KBM-7 (cell line): ENCODE measurements at places on chromosomes 3 and 15.

- DNase-seq, result no peak
Measured at GRCh38 chr3:71339049-71339448, 244.5 kb downstream of the FOXP1 start.

DNA sequence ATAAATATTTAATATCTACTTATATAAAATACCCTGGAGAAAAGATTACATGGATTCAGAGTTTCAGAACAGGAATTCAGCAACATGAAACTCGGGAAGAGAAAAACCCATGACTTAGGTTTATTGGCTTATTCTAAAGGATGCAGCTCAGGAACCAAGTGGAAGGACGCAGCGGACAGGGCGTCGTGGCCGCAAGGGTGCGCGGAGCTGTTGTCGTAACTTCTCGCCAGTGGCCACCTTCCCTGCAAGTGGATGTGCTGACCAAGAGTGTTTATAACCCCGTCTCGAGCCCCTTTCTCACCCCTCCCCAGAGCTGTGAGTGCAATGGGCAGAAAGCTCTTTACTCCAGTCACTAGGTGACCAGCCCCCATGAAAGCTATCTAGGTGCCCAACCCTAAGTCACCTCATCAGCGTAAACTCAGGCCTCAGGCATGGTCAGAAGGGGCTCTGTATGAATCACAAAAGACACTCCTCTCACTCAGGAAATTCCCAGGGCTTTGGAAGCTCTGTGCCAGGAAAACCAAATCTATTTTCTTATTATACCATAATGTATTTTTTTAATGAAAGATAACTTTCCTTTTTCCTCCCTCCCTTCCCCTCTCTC, 77.3 kb downstream of the CHRNA7 start:
- DNase-seq, result no peak

DNA sequence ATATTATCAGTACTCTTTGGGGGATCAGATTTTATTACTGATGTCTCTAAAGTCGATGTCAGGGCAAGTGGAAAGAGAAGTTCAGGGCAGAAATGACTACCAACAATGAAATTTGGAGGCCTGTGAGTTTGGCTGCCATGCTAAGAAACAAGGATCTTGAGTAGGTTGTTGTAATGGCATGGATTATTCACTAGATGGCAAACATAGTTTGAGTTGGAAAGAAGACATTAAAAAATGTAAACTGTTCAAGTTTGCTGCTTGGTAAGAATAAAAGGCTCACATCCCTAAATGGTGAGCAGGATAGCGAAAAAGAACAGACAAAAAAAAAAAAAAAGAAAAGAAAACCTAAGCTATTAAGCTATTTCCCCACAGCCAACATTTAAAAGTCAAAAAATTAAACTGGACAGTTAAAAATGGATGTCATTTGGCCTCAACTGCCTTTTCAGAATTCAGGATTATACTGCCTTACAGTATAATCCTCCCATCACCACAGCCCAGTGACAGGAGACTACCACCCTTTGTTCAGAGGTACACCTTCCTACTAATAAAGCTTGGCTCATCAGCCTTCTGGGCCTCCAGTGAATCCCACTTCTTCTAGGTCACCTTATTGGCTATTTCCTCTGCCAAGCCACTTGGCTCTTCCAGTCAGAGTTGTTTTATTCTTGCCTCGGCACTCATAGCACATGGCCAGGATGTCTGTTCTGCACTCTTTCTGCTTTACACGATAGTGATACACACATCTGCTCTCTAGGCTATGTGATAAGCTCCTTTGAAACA, 163.7 kb downstream of the PLD1 start:
- DNase-seq, result peak; percentile 62

GRCh38 chr15:41407341-41407740, 5.0 kb upstream of the NDUFAF1 start:
- DNase-seq, result no peak

DNA sequence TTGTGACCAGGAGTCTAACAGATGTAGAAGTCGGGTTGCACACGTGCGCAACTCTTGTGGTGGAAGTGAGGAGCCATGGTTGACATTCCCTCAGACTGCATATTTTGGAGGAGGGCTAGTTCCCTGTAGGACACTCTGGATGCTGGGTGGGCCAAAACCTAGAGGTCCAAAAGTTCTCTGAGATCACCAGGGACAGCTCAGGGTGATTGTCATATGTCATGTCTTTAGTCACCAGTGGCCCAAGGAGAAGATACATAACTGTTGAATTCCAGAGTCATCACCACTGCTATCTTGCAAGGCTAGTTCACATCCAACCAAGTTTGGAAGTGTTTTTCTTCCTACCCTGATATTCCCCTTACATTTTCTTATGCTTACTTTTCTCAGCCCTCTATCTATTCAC, 95.2 kb upstream of the C3orf80 start:
- no peak for DNase-seq

DNA sequence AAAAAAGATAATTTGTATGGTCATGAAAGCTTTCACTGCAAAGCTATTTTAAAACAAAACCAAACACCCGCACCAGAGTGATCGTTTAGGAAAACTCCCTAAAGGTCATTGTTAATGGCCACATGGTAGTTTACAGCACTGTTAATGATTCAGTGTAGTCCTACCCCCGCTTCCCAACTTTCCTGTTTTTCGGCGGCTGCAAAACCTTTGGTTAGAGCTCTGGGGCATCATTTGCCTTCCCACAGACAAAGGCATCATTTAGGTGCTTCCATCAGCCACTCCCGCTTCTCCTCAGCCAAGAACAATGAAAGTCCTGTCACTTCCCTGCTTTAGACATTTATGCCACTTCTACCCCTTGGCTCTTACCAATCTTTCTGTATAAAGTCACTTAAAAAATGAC, 10.6 kb downstream of the MELTF start:
- DNase-seq, result no peak

DNA sequence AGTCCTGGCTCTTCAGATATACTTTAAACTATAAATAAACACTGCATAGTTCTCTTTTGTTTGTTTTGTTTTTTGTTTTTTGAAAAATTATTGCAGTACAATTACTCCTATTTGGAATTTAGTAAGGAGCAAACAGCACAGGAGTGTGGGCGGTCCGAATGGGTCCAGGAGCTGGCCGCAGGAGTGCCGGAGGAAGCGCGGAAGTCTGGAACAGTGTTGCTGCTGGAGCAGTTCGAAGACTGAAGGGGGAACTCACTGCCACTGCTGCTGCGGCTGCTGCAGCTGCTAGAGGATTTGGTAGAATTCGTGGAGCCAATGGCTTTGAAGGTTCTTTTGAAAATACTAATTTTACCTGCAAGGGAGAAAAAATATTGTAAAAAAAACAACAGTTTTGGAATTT, 329.9 kb downstream of the ZNF385D start:
- no peak for DNase-seq

DNA sequence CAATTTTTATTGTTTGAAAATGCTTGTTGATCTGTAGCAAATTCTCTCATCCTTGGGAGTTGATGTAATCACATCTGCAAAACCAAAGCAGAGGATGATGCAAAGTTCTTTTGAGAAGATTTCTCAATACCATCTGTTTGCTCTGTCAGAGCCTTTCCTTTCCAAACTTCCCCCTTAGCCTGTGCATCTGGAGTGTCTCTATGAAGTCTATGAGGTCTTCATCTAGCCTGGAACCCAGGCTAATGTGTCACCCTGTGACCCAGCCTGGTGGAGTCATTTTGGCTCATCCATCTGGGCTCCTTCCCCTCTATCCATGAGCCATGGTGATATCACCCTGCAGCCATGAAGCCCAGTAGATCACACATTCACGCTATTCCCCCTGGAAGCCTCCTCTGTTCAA, 123.2 kb upstream of the SLC7A14 start:
- no peak for DNase-seq

DNA sequence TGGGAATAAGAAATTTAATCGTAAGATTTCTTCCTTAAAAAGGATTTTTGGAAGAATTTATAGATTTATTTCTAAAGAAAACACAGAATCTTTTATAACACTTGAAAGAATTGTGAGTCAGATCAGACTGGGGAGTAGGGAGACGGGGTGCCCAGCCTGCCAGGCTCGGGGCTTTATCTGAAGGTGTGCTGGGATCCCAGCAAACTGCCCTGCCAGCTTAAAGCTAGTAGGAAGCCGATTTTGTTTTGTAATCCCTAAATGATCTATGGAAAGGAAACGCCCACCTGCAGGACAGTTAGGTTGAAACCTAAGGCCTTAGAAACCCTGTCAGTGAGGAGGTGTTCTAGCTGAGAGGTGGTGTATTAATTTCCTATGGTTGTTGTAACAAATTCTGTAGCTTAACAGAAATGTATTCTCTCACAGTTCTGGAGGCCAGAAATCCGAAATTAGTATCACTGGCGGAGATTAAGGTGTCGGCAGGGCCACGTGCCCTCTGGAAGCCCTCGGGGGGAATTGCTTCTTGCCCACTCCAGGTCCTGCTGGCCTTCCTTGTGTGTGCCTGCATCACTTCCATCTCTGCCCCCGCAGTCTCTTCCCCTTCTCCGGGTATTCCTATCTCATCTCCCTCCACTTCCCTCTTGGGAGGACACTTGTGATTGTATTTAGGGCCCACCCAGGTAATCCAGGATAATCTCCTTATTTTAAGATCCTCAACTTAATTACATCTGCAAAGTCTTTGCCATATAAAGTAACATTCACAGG, 19.3 kb upstream of the RAB6B start:
- no peak for DNase-seq

DNA sequence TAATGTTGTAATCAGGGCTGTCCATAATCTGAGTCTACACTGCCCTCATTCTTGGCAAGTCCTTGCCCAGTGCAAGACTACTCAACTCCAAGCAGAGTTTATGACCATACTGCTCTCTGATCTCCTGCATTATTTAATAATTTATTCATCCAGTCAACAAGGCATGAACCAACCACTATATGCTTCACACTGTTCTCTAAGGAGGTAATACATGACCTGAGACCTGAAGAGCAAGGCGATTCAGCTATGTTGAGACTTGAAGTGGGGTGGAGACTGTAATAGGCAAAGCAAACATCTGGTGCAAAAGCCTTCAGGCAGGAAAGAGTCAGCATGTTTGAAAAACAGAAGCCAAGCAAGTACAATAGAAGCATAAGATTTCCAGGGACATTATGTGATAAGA, 1362.8 kb downstream of the ROBO2 start:
- no peak for DNase-seq

GRCh38 chr3:171776411-171776810, 33.9 kb downstream of the PLD1 start:
- DNase-seq, result no peak

- DNase-seq, result no peak
Measured at GRCh38 chr3:5160940-5161858, 26.3 kb upstream of the EDEM1 start.

DNA sequence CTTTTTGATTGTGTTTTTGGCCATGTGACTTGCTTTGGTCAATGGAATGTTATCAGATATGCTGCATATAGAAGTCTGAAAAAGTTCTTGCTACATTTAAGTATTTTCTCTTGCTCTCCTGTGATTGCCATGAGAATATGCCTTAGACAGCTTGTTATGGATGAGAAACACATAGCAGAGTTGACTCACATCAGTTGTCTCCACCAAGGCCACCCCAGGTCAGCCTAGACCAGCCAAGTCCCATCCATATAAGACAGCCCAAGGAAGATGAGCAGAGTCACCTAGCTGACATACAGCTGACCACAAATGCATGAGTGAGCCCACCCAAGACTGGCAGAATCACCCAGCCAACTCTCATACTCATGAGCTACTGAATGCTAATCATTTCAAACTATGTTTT, 153.0 kb downstream of the THRB start:
- no peak for DNase-seq

DNA sequence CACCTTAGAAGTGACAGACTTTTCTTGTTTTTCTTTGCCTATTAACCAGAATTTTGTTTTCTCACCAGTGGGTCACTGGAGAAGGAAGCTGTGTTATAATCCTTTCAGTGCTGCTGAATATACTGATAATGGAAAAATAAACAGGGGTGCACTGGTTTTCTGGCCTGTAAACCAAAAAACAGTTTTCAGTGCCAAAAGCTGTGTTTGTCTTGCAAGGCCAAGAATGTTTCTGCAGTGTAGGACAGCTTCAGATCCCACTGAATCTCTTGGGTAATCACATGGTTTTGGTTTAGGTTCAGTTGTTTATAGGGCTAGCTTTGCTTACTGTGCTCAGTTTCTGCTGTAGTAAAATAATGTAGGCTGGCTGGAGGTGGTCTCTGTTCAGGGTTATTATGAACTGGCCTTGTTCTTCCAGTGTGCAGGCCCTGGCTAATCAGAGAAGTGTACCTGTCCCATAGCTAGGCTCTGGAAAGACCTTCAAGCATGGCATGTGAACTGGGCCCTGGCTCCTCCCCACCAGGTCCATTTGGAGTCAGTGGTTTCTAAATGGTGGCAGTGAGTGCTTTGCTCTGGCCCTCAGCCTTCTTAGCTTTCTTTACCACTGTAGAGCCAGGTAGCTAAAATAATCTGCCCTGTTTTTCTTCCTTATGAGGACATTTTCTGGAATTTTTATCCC, 18.7 kb downstream of the PDE8A start:
- DNase-seq, result no peak

DNA sequence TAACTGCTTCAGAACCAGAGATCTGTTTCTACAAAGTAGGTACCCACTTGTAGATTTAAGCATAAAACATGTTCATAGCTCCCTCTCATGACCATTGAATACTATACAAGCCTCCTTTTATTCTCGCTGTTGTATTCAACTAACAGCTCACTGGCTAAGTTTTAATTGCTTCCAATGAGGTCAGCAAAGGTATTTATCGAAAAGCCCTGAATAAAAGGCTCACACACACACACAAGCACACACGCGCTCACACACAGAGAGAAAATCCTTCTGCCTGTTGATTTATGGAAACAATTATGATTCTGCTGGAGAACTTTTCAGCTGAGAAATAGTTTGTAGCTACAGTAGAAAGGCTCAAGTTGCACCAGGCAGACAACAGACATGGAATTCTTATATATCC, at the start of gene FGF7:
Gene FGF7 (plus strand): TSS at position 222 of the 400 bp plus-strand sequence. CDS start 1,056 bp downstream, outside the sequence.
- DNase-seq, result no peak

- DNase-seq, result peak; percentile 93
Measured at GRCh38 chr3:184687363-184688015, 24.4 kb downstream of the MAGEF1 start.

- DNase-seq, result no peak
Measured at GRCh38 chr3:53500165-53500777, 5.9 kb downstream of the CACNA1D start.

GRCh38 chr3:151900460-151900859, 27.0 kb downstream of the SUCNR1 start:
- no peak for DNase-seq

DNA sequence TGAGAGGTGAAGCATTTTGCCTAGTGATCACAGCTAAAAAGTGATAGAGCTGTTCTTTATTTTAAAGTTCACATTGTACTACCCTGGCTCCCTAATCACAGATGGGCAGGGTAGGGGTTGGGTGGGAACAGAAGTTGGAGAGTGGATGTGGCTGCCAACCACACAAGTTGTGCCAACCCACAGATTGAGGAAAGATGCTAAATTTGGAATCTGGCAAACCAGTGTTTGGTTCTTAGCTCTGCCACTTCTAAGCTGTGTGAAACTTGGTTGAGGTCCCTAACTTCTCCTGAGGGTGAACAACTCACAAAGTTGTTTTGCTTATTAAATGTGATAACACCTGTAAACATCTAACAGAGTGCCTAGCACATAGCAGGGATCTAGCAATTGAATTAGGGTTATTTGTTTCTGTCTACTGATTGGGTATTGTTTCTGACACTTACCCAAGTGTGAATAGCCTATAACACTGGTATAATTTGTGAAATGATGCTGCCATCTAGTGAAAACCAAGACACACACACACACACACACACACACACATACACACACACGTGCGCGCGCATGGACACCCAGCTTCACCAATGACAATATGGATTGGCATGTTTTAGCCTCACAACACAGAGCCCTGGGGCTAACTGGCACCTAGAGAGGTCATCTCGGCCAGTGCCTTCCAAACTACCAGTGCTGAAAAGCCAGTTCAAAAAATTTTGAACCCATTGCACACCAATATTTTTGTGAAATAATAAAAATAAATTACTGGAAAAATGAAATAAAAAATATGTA, 25.3 kb downstream of the ADGRG7 start:
- peak; percentile 58 for DNase-seq
